ENCODE measurements at places on chromosomes 6 and 20.

GRCh38 chr20:19313342-19314069, 101.1 kb downstream of the SLC24A3 start:
- no peak for DNase-seq

DNA sequence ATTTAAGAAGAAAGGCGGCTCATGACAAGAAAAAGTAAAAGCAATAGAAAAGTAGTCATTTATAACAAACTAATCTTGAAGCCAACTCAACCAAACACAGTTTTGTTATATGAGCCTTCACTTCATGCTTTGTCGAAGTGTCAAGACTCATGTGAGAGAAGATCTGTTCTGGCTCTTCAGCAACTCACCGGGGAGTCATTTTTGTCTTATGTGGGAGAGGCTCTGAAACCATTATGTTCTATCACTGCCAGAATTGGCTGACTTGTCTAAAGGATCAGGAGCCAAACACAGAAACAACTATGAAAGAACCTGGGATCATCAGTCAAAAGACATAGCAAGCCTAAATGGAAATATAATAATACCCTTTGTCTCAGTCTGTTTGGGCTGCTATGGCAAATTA, 105.2 kb downstream of the CDK19 start:
- DNase-seq, result no peak

DNA sequence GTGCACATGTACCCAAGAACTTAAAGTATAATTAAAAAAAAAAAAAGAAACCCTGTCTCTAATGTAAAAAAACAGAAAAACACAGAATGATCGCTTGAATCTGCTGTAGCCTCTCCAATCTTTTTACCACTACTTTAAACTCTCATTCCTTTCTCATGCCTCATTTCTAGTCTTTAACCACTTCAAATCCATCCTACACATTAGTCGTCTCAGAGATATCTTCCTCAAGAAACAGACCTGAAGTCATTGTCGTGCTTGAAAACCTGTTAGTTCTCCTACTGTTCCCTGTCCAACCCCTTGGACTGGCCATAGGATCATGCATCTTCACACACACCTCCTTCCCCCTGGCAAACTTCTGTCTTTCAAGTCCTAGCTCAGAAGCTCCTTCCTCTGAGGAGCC, 112.1 kb upstream of the BCLAF1 start:
- DNase-seq, result no peak

GRCh38 chr6:135128268-135128914, 52.7 kb upstream of the MYB start:
- DNase-seq, result no peak

DNA sequence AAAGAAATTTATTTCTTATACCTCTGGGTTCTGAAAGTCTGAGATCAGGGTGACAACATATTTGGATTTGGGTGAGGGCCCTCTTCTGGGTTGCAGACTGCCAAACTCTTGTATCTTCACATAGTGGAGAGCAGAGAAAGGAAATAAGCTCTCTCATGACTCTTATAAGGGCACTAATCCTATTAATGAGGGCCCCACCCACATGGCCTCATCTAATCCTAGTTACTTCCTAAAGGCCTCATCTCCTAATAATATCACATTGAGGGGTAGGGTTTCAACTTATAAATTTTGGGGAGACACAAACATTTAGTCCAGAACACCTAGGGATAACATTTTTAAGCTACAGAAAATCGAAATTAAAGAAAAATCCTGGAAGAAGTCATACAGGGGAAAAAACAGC, 5.1 kb upstream of the ZNF391 start:
- no peak for DNase-seq

- no peak for DNase-seq
Measured at GRCh38 chr6:145110109-145110508, 625.2 kb downstream of the EPM2A start.

GRCh38 chr6:44058617-44059358, 68.5 kb downstream of the MRPL14 start:
- DNase-seq, result no peak

GRCh38 chr6:96972689-96973088, 48.2 kb downstream of the KLHL32 start:
- no peak for DNase-seq

- peak; percentile 23 for DNase-seq
Measured at GRCh38 chr6:12356983-12357972, 67.1 kb downstream of the EDN1 start.

- peak; percentile 86 for DNase-seq
Measured at GRCh38 chr6:32970413-32971241, 2.2 kb downstream of the BRD2 start.

DNA sequence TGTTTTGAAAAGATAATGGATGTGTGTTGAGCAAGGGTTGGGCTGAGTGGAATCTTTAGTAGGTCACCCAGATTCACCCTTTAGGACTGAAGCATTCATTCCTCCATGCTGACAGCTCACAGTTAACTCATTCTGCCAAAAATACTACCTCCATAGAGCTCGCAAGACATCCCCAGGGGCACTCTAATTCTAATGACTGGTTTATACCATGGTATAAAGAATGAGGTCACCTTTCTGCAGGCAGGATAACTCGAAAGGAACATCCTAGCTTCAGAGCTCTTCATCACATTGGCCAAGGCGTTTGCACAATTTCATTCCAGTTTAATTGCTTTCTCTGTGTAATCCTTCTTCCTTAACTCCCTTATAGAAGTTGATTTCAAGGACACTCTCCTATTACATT, 1257.2 kb upstream of the EYS start:
- DNase-seq, result no peak

DNA sequence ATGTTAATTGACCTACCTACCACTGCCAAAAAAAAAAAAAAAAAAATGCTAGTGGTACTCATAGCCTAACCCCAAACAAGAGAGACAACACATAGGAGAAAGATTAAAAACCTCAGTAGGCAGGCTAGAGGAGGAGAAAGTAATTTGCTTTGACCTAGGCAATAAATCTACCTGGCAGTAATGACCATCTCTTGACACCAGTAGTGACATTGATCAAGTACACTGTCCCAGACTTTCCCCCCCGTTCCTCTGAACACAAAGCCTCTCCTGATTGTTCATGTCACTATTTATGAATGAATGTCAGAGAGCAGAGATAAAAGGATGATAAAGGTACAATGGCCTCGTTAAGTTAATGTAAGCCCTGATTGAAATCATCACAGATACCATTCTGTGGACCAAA, 746.8 kb downstream of the CBLN4 start:
- no peak for DNase-seq
